ENCODE measurements at places on chromosomes 3 and 15. TPM values are rescaled to one million over a fixed set of nuclear protein-coding genes. Genes with fewer than 3 reads are reported as not detected.

Gene BUB1B
- 3.3 TPM for polyA plus RNA-seq

GRCh38 chr3:14507305-14507741, 32.8 kb downstream of the GRIP2 start:
- H3K36me3 ChIP-seq = no peaks in the 10 kb centered on the region
- no peak overlapping the region for H3K27ac ChIP-seq
- H3K27me3 ChIP-seq = peaks cover 10% of the 10 kb centered on the region
- no peak for DNase-seq
- no peak overlapping the region for H3K4me3 ChIP-seq
- H3K4me1 ChIP-seq = no peaks in the 10 kb centered on the region

Gene TRIP4
- 31.5 TPM for polyA plus RNA-seq

Gene STRC
- 0.12 TPM for polyA plus RNA-seq

- H3K27ac ChIP-seq = peak overlapping the region; percentile 80
- peaks cover 65% of the 10 kb centered on the region for H3K4me1 ChIP-seq
- H3K27me3 ChIP-seq = no peaks in the 10 kb centered on the region
- no peaks in the 10 kb centered on the region for H3K36me3 ChIP-seq
Measured at GRCh38 chr15:74400313-74400860, 32.9 kb upstream of the CYP11A1 start.

DNA sequence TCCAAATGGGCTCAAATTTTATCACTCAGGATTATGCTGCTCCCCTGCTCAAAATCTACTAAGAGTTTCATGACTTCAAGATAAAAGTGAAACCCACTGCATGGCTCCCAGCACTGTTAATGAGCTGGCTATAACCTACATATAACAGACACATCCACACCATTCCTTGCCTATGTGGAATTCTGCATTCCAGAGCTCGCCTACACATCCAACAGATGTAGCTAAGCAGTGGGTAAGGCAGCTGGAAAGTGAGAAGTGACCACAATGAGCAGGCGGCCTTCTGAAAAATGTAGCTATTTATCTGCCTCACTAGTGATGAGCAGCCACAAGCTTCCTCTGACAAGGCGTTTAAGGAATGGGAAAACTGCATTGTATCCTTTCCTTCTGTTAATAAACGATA, 92.0 kb upstream of the TRIM42 start:
- H3K4me3 ChIP-seq = no peak overlapping the region
- no peaks in the 10 kb centered on the region for H3K36me3 ChIP-seq
- no peak overlapping the region for H3K27ac ChIP-seq
- no peaks in the 10 kb centered on the region for H3K27me3 ChIP-seq
- no peaks in the 10 kb centered on the region for H3K4me1 ChIP-seq
- no peak for DNase-seq

GRCh38 chr3:53134631-53135232, 4.5 kb upstream of the RFT1 start:
- no peaks in the 10 kb centered on the region for H3K27me3 ChIP-seq
- no peak overlapping the region for H3K27ac ChIP-seq
- no peak for DNase-seq
- H3K4me1 ChIP-seq = peaks cover 10% of the 10 kb centered on the region
- no peak overlapping the region for H3K4me3 ChIP-seq

- H3K36me3 ChIP-seq = peaks cover 55% of the 10 kb centered on the region
- H3K4me1 ChIP-seq = no peaks in the 10 kb centered on the region
- H3K27me3 ChIP-seq = no peaks in the 10 kb centered on the region
- H3K27ac ChIP-seq = no peak overlapping the region
- H3K4me3 ChIP-seq = no peak overlapping the region
- DNase-seq = no peak
Measured at GRCh38 chr15:70054884-70055387, 42.8 kb downstream of the TLE3 start.

- H3K27ac ChIP-seq = no peak overlapping the region
- H3K4me3 ChIP-seq = no peak overlapping the region
- peaks cover 17% of the 10 kb centered on the region for H3K27me3 ChIP-seq
- DNase-seq = no peak
Measured at GRCh38 chr15:68363353-68363752, 68.6 kb downstream of the ITGA11 start.

DNA sequence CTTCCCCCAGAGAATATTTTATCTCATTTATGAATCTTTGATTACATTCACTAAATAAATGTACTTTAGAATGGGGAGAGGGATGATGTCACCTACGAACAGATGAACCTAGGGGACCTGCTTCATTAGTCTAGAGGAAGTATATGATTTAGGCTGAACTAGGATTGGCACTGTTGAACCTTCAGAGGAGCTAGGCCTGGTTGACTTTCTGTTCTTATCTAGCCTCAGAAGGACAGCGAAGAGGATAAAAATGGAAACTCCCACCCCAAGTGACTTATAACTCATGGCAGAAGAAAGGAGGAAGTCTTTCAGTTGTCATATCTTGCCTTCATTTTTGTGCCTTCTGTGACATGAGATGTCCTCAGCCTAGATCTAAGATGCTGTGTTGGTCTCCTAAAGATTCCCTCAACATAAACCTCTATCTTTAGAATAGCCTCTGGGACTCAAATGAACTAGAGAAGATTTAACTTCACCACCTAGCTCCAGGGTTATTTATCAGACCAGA, 42.6 kb downstream of the POLG start:
- no peaks in the 10 kb centered on the region for H3K4me1 ChIP-seq
- H3K27ac ChIP-seq = no peak overlapping the region
- peaks cover 7% of the 10 kb centered on the region for H3K36me3 ChIP-seq
- H3K4me3 ChIP-seq = no peak overlapping the region
- DNase-seq = no peak

DNA sequence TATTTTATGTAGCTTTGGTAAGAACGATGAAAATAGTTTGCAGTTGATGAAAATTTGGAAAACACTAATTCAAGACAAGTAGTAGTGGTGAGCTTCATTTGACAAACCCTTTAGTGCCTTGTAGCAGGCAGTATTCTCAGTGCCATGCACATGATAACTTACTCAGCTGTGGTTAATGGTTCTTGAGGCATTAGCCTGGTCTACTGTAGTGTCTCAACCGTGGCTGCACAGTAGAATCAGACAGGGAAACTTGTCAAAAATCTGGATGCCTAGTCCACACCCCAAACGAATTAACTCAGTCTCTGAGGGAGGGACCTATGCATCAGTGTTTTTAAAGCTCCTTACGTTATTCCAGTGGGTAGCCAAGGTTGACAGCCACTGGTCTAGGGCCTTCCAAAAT, 45.4 kb downstream of the PSMD6 start:
- no peak for DNase-seq
- no peaks in the 10 kb centered on the region for H3K27me3 ChIP-seq
- no peak overlapping the region for H3K4me3 ChIP-seq
- peaks cover 50% of the 10 kb centered on the region for H3K4me1 ChIP-seq
- peak overlapping the region; percentile 71 for H3K27ac ChIP-seq

Gene TGM4
- polyA plus RNA-seq = 1.3 TPM

GRCh38 chr3:159238646-159239045, 436.8 kb downstream of the MFSD1 start:
- no peaks in the 10 kb centered on the region for H3K4me1 ChIP-seq
- DNase-seq = no peak
- H3K27ac ChIP-seq = no peak overlapping the region
- H3K4me3 ChIP-seq = no peak overlapping the region

- H3K4me3 ChIP-seq = no peak overlapping the region
- no peaks in the 10 kb centered on the region for H3K36me3 ChIP-seq
- no peak for DNase-seq
- H3K27ac ChIP-seq = no peak overlapping the region
- no peaks in the 10 kb centered on the region for H3K4me1 ChIP-seq
Measured at GRCh38 chr3:158434412-158435038, 136.5 kb upstream of the MLF1 start.

DNA sequence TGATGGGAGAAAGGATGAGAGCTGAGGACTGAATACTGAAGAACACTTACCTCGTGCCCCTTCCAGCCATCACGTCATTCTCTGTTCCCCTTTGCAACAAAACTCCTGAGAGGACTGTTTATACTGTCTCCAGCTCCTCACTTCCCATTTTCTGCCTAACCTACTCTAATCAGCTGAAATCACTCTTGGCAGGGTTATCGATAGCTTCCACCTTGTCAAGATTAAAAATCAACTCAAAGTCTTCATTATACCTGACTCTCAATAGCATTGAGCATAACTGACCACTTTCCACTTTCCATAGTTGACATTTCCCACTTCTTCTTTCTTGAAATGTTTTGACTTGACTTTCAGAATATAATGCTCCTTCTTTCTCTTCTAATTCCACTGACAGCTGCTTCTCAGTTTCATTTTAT, 4.3 kb downstream of the BTBD1 start:
- no peak overlapping the region for H3K27ac ChIP-seq
- no peaks in the 10 kb centered on the region for H3K36me3 ChIP-seq

DNA sequence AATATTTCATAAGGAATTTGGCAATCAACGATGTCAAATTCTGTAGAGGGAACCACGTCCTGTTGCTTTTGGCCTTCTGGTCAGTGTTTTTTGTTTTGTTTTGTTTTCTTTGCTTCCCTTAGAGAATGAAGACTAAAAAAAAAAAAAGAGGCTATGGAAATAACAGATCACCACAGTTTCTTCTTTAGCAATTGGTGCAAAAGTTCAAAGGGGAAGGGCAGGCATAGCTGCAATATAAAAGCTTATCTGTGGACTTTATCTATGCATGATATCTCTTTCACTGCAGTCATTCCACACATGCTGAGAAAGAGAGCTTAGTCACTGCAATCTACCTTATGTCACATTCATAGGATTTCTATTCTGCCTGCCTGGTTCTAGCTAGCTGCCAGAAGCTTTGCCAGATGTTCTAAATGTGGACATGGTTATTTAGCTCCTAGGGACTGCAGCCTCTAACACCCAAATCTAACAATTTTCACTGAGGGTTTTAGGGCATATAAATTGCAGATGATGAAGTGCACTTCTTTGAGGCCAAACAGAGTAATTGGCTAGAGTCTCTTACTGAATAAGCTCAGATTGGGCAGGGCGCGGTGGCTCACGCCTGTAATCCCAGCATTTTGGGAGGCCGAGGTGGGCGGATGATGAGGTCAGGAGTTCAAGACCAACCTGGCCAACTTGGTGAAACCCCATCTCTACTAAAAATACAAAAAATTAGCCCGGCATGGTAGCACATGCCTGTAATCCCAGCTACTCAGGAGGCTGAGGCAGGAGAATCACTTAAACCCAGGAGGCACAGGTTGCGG, 637.2 kb downstream of the NTRK3 start:
- H3K4me1 ChIP-seq = no peaks in the 10 kb centered on the region
- H3K27ac ChIP-seq = no peak overlapping the region
- no peaks in the 10 kb centered on the region for H3K36me3 ChIP-seq
- no peak for DNase-seq
- no peaks in the 10 kb centered on the region for H3K27me3 ChIP-seq

- H3K27me3 ChIP-seq = peaks cover 32% of the 10 kb centered on the region
- H3K4me1 ChIP-seq = peaks cover 7% of the 10 kb centered on the region
- H3K4me3 ChIP-seq = peak overlapping the region; percentile 59
- no peak overlapping the region for H3K27ac ChIP-seq
Measured at GRCh38 chr3:12994357-12994606, 78.9 kb downstream of the IQSEC1 start.

Gene MTFMT
- polyA plus RNA-seq = 15.9 TPM

Gene KCNH8
- not detected for polyA plus RNA-seq

- H3K27me3 ChIP-seq = peaks cover 27% of the 10 kb centered on the region
- no peak overlapping the region for H3K27ac ChIP-seq
- H3K4me3 ChIP-seq = no peak overlapping the region
- H3K4me1 ChIP-seq = no peaks in the 10 kb centered on the region
Measured at GRCh38 chr3:133675631-133676335, 14.0 kb upstream of the TOPBP1 start.

Gene CAPN3
- polyA plus RNA-seq = 6.9 TPM

GRCh38 chr3:13057282-13058040, 15.8 kb downstream of the IQSEC1 start:
- H3K27me3 ChIP-seq = peaks cover 10% of the 10 kb centered on the region
- H3K4me1 ChIP-seq = no peaks in the 10 kb centered on the region
- no peak overlapping the region for H3K27ac ChIP-seq
- no peaks in the 10 kb centered on the region for H3K36me3 ChIP-seq
- no peak overlapping the region for H3K4me3 ChIP-seq
- DNase-seq = no peak

GRCh38 chr3:177835008-177835407, 637.7 kb upstream of the TBL1XR1 start:
- peak; percentile 23 for DNase-seq
- H3K4me1 ChIP-seq = peaks cover 37% of the 10 kb centered on the region
- H3K27me3 ChIP-seq = no peaks in the 10 kb centered on the region
- no peaks in the 10 kb centered on the region for H3K36me3 ChIP-seq

- no peaks in the 10 kb centered on the region for H3K4me1 ChIP-seq
- no peak for DNase-seq
- H3K27me3 ChIP-seq = no peaks in the 10 kb centered on the region
- H3K36me3 ChIP-seq = no peaks in the 10 kb centered on the region
- H3K27ac ChIP-seq = no peak overlapping the region
Measured at GRCh38 chr15:51048308-51048707, 46.4 kb downstream of the TNFAIP8L3 start.

DNA sequence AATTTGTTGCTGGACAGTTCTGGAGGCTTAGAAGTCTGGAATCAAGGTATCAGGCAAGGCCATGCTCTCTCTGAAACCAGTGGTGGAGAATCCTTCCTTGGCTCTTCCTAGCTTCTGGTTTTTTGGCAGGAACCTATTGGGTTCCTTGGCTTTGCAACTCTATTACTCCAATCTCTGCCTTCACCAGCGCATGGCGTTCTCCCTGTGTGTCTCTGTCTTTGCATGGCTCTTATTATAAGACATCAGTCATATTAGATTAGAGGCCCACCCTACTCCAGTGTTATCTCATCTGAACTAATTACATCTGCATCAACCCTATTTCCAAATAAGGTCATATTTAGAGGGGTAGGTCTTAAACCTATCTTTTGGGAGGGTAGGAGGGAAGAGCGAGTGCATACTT, 358.1 kb upstream of the RARB start:
- DNase-seq = no peak
- no peak overlapping the region for H3K27ac ChIP-seq
- no peaks in the 10 kb centered on the region for H3K27me3 ChIP-seq
- H3K4me3 ChIP-seq = no peak overlapping the region

- H3K4me3 ChIP-seq = no peak overlapping the region
- DNase-seq = no peak
- H3K36me3 ChIP-seq = no peaks in the 10 kb centered on the region
- H3K27me3 ChIP-seq = no peaks in the 10 kb centered on the region
- peaks cover 15% of the 10 kb centered on the region for H3K4me1 ChIP-seq
- H3K27ac ChIP-seq = no peak overlapping the region
Measured at GRCh38 chr15:32701863-32702262, 15.9 kb upstream of the GREM1 start.

- no peak overlapping the region for H3K4me3 ChIP-seq
- H3K27ac ChIP-seq = no peak overlapping the region
- DNase-seq = no peak
- peaks cover 30% of the 10 kb centered on the region for H3K4me1 ChIP-seq
- peaks cover 87% of the 10 kb centered on the region for H3K27me3 ChIP-seq
Measured at GRCh38 chr15:41498657-41499056, 5.0 kb downstream of the ITPKA start.

GRCh38 chr3:131705558-131706051, 202.8 kb upstream of the MRPL3 start:
- H3K27ac ChIP-seq = no peak overlapping the region
- no peak for DNase-seq
- H3K27me3 ChIP-seq = no peaks in the 10 kb centered on the region
